CD4-positive, alpha-beta T cell (primary cell): ENCODE measurements at places on chromosomes 2 and 18. TPM values are rescaled to one million over a fixed set of nuclear protein-coding genes. Genes with fewer than 3 reads are reported as not detected.

DNA sequence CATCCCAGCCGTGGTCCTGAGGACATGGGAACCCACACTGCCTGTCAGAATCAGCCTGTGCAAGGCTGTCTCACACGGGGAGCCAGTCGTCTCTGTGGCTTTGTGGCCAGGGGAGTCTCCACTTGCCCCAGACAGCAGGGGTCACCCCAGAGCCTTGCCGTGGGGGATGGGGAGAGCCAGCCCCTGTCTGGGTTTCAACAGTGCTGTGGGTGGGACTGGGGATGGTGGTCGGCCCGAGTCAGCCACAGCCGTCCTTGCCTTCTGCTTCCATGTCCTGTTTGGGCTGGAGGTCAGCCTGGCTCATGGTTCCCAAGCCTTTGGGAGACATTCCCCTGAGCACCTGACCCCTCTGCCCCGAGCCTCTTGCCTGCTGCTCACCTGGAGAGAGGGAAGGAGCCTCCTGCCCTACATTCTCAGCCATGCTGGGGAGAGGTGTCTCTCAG is 19.6 kb downstream of the GPR35 start:
- DNase-seq: no peak

DNA sequence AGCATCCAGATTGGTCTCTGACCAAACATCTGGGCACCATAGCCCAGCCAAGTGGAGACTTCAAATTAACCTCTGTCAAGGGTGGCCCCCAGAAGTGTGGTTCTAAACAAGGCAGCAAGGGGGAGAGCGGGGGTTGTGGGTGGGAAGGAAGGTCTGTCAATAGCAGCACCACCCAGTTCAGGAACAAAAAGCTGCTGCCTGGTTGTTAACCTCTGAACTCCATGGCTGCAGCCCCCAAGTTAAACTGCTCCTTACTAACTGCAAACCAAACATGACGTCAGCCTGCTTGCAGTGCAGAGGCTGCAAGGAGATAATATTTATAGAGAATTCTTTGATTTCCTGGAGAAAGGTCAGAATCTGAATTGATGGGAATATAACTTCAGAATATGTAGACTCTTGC is 76.5 kb downstream of the ARL4C start:
- no peak for DNase-seq

DNA sequence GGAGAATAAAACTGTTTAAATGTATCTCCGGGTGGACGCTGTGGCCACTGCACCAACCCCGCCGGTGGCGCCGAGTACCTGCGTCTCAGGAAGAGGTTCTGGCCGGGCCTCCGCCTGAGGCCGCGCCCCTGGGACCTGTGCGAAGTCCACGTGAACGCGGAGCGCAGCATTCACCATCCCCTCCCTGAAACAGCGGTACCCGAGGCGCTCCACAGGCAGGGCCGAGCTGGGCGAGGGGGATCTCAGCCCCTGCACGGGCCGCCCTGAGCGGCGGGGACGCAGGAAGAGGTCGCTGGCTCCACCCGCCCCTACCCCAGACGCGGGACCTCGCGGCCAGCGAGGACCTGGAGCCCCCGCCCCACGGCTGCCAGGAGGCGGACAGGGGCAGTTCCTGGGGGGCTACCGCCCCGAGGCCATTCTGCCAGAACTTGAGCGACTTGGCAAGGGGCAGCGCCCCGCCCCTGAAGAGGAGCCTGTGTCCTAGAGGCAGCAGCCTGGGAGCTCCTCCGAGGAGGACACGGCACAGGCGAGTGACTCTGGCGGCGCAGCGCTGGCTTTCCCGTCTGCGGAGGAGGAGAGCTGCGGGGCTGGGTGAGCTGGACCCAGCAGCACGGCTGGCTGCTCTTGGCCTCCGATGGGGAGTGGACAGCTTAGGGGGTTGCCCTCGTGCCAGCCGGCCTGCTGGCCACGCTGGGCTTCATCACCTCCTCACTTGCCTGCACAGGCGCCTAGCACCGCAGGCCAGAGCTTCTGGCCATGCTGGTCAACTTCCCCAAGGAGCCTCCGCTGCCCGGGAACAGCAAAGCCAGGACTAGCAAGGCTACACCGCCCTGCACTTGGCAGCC is 9.7 kb upstream of the TEKT4 start:
- no peak for DNase-seq

- DNase-seq: no peak
These were observed 3.6 kb downstream of the ADRA2B start for GRCh38 chr2:96112501-96113366.

DNA sequence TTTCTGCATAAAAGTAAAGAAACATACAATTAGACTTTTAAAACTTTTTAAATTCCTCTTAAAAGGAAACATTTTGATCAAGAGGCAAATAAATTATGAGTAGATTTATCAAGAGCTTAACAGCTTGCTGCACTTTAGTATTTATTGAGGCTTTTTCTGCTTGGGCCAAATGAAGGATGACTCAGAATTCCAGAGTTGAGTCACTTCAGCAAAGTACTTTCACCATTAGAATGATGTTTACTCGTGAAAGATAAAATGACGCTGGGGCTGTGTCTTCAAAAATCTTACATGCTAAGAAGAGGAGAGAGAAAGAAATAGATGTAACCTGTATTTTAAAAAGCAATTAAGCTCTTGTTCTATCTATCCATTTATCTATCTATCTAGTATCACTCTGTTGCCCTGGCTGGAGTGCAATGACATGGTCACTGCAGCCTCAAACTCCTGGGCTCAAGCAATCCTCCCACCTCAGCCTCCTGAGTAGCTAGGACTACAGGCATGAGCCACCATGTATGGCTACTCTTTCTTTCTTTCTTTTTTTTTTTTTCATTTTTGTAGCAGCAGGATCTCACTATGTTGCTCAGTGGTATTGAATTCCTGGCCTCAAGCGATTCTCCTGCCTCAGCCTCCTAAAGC is 75.3 kb upstream of the RIOK3 start:
- no peak for DNase-seq

DNA sequence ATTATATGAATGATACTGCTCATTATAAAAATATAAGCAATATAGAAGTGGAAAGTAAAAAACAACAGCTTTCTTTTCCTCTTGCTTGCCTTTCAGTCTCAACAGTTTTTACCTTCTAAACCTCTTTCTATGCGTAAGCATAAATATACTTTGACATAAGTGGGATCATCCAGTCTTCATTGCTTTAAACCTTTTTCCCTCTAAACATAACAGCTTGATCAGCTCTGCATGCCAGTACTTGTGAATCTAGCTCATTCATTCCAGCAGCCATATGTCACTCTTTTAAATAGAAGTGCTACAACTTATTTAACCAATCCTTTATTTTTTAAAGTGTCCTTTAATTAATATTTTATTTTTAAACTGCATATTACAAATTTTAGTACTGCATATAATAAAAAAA is 88.1 kb downstream of the TTC27 start:
- DNase-seq: no peak

DNA sequence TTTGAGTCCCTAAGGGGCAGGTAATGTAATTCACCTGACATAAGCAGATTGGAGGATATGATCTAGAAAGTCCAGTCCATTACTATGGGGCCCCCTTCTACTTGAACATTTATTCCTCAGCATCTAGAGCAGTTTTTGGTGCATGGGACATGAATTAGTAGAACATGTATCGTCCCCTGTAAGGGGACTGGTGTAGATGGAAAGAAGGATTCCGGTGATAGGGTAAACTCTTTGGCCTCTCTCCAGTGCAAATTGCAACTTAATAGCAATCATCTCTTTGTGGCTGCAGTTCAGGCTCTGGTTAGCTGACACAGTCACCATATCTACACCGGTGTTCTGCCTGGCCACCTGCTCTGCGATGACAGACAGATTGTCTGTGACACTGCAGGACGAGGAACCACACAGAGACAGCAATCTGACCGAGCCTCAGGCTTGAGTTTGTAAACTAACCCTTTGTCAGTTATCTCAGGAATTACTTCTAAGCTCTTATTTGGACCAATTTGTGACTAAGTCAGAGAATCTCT is 6.4 kb upstream of the SLC8A1 start:
- no peak for DNase-seq

- DNase-seq: no peak
These were observed 91.2 kb downstream of the POU3F3 start for GRCh38 chr2:104945121-104945520.

GRCh38 chr18:29062921-29063320 is 886.0 kb upstream of the CDH2 start:
- no peak for DNase-seq

GRCh38 chr2:206802654-206803514 is 37.5 kb downstream of the FASTKD2 start:
- DNase-seq: no peak

DNA sequence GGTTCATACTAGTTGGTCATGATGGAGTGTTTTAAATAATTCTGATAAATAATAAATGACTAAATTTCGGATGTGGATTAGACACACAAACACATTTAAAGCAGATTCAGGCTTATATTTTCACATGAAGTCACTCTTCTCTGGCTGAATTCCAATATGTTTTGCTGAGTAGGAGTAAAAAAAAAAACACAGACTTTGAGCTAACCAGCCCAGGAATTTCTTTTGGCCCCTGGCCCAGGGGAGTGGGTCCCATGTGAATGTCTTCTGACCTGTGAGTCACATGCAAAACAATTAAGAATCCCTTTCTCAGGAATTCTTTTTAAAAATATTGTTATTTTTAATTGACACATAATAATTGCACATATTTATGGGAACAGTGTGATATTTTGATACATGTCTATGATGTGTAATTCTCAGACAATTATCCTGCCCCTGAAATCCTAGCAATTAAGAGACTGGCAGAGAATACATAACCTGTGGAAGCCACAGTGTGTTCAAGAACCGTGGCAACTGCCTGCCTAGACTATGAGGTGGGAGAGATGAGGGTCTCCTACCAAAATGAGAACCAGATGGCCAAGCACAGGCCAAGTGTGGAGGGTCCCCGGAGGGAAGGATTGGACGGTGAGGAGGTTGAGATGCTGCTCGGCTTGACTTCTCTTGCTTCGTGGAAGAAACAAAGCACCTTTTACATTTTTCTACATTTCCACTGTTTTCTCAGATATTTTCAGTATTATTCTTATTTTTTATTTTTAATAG is 236.4 kb downstream of the PIEZO2 start:
- no peak for DNase-seq

- peak; percentile 96 for DNase-seq
These were observed 187.4 kb downstream of the ZEB2 start for GRCh38 chr2:144332356-144333142.

DNA sequence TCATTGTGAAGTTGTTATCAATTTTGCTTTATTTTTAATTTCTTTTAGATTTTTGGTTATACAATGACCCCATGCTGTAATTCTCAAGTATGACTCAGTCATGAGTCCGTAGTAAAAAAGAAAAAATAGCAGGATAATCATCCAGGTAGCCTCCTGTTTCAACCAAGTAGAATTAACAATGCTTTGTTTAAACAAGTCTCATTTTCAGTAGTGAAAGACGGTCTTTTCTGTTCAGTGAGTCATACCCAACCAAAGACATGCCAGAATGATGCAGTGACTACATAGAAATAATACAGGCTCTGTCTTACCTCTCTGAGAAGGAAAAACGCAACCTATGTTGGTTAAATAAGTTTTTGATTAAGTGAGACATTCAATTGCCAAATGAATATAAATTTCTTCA is 67.8 kb upstream of the DSC1 start:
- no peak for DNase-seq

- no peak for DNase-seq
These were observed 42.4 kb downstream of the THUMPD2 start for GRCh38 chr2:39736640-39737039.

GRCh38 chr18:48541026-48541746 is 2.4 kb downstream of the CTIF start:
- no peak for DNase-seq

DNA sequence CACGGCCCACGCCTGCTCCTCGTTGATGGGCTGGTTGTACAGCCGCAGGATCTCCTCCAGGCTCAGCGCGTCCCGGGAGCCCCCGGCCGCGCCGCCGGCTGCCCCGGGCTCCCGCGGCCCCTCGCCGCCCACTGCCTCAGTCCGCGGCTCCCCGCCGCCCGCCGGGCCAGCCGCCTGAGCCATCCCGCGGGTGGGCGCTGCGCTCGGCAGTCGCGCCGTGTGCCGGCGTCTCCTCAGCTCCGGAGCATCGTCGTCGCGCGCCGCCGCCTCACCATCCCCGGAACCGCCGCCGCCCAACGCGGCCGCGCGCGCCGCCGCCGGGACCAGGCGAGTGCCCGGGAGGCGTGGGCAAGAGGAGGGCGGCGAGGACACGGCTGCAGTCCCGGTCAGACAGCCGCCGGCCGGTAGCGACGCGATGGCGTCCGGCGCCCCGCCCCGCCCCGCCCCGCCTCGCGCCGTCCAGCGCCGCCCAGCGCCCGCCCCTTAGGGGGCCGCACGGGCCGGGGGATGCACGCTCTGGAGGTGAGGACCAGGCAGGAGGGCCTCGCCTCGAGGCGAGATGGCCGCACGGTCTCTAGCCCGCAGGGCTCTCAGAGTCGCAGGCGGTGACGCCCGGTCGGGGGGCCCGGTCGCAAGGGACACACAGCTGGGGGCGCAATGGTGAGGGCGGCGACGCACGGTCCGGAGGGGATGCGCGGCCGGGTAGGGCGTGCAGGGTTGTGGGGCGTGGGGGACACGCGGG is at the start of gene SPIRE1:
Gene SPIRE1, minus strand, starts transcription at position 424 of the 742 bp plus-strand sequence. Its CDS starts 241 bp downstream, at position 183.
- DNase-seq: peak; percentile 13

DNA sequence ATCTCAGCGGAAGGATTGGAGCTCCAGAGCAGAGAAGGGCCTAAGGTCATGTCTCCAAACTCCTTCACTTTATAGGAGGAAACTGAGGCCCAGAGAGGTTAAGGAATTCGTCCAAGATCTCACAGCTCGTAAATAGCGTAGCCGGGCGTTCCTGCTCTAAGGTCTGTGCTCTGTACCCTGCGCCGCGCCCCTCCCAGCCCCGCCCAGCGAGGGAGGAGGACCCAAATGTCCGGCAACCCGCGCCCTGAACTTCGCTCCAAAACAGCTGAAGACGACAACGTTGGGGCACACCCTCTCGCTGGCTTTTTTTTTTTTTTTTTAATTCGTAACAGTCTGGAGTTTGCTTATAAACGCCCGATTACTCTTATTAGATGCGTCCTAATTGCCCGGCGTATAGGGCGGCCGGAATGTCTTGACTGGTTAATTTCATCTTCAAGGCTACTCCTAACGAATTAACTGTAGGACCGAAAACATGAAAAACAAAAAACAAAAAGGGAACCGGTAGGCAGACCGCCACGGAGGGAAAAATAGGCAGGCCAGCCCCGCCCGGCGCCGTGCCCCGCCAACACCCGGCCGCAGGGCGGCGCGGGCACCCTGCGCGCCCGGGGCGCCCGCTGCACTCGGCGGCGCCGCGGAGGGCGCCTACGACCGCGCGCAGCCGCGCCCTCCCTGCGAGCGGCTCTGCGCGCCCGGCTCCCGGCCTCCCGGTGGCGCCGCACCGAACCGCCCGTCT is 928 bp upstream of the FOSL2 start:
- peak; percentile 53 for DNase-seq

The MDH1B gene
- total RNA-seq: 0.31 TPM

The CYP1B1 gene
- total RNA-seq: 0.17 TPM

The KIF5C gene
- 8.1 TPM for total RNA-seq

The CXCR1 gene
- total RNA-seq: not detected

The RSAD2 gene
- 4.6 TPM for total RNA-seq

The NOP58 gene
- 280 TPM for total RNA-seq

The IL1B gene
- 5.6 TPM for total RNA-seq

The IL1R1 gene
- total RNA-seq: 0.49 TPM

The RGPD3 gene
- 0.11 TPM for total RNA-seq

The AKAIN1 gene
- not detected for total RNA-seq
